ENCODE measurements at places on chromosomes 3 and 15. TPM values are rescaled to one million over a fixed set of nuclear protein-coding genes. Genes with fewer than 3 reads are reported as not detected.

The GRAMD1C gene
- 26.8 TPM for total RNA-seq

The MTMR10 gene
- total RNA-seq, result 72.2 TPM

The CX3CR1 gene
- total RNA-seq, result not detected

The SAMMSON gene
- not detected for total RNA-seq

The SLC28A2 gene
- total RNA-seq, result not detected

The DUOXA2 gene
- total RNA-seq, result not detected

The NOX5 gene
- 0.33 TPM for total RNA-seq

The CPN2 gene
- not detected for total RNA-seq

Data from vein endothelial cell (primary cell).